Suppressor macrophage treated with lipopolysaccharide for 1 hour (primary cell): ENCODE measurements at places on chromosomes 6 and 20.

DNA sequence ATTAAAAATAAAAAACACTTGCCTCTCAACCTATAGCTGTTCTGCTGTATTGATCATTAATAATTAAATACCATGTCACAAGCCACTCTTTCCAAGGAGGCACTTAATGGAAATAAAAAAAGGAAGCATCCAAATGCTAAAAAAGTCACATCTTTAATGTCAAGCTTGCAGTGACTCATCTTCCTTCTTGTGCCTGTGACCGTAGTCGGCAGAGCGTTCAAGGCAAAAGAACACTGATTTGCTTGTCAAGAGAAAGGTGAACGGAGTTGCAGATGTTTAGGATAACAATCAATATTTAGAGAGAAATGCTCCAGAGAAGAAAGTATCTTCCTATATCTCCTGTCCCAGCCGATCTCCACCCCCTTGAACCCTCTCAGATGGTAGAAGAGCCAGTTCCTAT, 341.0 kb upstream of the OPRM1 start:
- DNase-seq = no peak

GRCh38 chr20:16806886-16807285, 58.7 kb downstream of the OTOR start:
- no peak for DNase-seq

GRCh38 chr20:62448788-62449187, 21.4 kb upstream of the RBBP8NL start:
- no peak for DNase-seq

DNA sequence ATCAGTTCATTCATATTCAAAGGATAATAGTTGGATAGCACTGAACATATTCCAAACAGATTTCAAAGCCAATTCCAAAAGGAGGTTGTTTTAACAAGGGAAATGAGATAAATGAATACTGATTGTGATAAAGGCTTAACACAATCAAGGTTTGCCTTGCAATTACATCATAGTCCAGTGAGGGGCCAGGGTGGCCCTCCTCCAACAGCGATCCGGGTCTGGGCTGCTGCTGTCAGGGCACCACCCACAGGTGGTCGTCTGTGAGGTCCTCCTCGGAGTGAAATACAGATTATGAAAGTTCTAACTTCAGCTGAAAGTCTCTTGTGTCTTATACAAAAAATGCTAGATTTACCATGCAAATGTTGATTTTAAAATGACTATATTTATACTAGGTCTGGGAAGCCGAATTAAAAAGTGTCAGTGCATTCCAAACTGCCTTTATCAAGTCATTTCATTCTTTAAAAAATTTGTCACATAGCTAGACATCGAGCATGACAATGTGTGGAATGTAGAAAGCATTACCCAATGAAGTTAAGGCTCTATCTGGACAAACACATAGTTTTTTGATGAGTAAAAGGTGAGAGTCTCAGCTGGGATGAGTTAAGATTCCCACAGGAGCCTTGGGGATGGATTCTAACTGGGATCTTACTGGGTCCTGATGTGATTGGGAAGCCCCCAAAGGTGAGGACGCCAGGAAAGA, 65.9 kb upstream of the SLC22A23 start:
- no peak for DNase-seq

DNA sequence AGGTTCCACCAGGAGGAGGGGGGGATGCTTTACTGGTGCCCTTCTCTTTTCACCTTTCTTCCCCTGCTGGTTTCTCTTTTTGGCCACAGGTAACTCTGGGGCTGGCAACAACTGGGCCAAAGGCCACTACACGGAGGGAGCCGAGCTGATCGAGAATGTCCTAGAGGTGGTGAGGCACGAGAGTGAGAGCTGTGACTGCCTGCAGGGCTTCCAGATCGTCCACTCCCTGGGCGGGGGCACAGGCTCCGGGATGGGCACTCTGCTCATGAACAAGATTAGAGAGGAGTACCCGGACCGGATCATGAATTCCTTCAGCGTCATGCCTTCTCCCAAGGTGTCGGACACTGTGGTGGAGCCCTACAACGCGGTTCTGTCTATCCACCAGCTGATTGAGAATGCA, 4.4 kb downstream of the TUBB1 start:
- DNase-seq = no peak

- DNase-seq = no peak
Observed at GRCh38 chr6:20700375-20700774, 166.1 kb downstream of the CDKAL1 start.

DNA sequence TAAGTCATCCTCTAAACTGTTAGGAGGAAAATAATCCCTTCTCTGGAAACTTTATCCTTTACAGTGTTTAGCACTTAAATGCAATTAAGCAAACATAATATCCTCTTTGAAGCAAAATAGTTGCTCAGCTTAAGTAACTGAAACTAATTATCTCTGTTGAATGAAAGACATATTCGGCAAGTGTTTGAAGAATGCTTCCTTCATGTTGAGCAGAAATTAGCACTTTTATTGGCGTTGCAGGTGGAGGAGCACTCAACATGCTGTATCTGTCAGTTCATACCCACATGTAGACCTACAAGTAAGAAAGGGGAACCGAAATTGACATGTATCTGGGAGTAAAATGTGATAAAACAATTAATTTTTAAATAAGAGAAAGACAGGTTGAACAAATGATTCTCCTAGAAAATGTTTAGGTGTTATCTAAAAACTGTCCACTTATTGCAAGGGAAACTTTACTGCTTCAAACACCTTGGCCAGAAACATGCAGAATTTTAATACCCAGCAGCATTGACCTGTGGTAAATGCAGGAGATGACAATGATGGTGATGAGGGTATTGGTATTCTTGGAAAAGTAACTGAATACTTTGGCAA, 987.0 kb upstream of the MAP3K7 start:
- DNase-seq = no peak

DNA sequence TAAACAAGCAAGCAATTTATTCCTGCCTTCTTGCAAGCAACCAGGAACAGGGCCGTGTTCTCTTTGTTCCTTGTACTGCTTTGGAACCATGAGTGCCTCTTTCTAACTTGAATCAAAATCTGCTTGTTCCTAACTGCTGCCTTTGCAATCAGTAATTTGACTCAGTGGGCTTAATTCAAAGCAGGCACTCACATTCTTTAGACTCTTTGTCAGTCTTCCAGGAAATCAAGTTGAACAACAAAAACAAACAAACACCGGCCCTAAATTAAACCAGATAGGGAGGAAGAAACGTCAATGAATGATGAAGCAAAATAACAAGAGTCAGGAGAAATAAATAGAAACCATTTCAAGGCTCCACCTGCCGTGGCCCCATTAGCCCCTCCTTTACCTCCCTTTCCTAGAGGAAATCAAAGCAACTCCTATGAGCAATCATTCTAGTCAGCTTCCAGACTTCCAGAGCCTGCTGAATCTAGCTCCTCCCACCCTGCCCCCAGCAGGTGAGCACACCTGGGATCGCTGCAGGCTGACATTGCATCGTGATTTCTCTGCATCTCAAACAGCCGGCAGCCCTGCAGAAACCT, 582.2 kb upstream of the FLRT3 start:
- DNase-seq = no peak

DNA sequence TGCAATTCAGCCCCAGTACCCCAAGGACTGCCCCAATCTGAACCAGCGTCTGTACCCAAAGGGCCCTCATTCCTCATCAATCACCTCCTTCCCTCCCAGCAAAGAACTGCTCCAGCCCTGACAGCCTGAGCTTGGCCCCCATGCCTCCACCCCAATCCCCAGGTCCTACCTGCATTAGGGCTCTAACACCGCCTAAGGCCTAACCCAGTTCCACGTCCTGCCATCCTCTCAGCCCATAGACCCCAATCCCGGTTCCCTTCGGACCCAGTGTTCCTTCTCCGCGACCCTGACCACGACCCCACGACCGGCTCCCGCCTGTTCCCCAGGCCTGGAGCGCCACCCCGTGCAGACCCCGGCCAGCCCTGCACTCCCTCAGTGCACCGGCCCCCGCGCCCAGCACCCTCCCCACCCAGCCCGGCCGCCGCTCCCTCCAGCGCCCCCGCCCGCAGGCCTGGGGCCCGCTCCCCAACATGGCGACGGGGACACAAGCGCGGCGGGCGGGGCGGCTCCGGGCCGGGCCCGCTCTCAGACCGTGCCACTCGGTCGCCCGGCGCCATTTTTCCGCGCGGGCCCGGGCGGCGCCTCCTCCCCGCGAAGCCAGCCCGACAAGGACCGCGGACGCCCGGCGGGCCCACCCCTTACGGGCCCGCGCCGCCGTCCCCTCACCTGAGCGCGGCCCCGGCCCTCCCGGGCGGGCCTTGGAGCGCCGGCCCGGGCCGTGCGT, 483 bp downstream of the NCOA6 start:
- peak; percentile 80 for DNase-seq

GRCh38 chr6:106452628-106453027, 92.1 kb downstream of the CRYBG1 start:
- no peak for DNase-seq

DNA sequence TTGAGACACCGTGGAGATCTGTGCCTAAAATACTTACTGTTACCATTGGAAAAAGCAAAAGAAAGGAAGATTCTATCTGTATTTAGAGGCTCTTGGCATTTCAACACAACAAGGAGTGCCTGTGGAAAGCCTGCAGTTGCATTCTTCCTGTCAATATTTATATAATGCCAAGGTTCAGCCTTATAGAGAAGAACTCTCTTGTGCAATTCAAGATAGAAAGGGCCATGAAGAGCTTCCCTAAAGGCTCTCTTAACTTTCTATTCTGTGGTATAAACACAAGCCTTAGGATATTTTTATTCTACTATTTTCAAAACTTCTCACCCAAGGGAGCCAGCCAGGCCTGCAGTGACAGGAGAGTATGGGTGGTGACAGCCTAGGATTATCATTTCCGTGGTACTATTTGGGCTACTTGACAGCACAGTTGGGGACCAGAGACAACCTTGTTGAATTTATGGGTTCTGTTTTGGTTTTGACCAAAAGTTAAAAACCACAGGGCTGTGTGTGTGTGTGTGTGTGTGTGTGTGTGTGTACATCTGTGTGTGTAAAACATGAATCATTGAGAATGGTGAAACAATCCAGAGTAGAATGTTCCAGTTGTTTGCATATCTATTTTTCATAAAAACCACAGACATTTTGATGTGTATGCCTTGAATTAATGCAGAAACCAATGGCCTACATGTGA, 700.9 kb upstream of the SLC35B3 start:
- no peak for DNase-seq

DNA sequence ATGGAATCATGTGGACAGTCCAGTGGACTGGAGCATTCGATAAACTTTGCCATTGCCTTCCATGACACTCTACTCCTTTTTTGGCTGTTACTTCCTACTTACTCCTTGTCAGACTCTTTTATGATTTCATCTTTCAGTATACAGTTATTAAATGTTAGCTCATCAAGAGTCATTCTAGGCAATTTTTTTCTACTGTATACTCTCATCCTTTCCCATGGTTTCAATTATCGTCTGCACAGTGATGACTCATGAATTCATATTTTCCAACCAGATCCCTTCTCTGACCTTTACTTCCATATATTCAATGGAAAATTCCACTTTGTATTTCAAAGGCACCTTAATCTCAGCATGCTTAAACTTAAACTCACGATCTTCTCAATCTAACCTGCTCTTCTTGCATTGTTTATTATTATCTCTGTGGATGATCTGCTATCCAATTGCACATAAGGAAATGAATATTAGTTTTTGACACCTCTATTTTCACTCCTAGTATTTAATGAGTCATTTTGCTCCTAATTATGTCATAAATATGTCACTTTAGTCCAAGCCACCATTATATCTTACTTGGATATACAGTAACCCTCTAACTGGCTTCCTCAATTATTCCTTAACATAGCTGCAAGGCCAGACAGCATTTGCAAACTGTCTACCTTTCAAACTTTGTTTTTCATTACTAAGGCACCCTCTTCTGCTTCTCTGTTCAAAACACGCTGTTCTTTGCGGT, 427.5 kb downstream of the PHF3 start:
- no peak for DNase-seq

DNA sequence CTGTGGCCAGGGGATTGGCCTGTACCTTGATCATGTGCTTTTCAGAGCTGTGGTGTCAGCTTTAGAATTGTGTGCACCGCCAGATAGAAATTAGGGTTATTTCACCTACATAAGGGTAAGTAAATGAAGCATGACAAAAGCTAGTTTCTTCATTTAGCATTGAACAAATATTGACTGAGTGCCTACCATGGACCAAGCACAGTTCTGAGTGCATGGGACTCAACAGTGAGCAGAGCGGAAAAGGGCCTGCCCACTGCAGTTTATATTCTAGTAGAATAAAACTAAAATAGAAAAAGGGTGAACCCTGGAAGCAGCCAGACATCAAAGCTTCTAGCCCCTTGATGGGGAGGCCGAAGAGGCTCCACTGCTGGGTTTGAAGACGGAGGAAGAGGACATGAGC, 25.6 kb downstream of the ECT2L start:
- no peak for DNase-seq

DNA sequence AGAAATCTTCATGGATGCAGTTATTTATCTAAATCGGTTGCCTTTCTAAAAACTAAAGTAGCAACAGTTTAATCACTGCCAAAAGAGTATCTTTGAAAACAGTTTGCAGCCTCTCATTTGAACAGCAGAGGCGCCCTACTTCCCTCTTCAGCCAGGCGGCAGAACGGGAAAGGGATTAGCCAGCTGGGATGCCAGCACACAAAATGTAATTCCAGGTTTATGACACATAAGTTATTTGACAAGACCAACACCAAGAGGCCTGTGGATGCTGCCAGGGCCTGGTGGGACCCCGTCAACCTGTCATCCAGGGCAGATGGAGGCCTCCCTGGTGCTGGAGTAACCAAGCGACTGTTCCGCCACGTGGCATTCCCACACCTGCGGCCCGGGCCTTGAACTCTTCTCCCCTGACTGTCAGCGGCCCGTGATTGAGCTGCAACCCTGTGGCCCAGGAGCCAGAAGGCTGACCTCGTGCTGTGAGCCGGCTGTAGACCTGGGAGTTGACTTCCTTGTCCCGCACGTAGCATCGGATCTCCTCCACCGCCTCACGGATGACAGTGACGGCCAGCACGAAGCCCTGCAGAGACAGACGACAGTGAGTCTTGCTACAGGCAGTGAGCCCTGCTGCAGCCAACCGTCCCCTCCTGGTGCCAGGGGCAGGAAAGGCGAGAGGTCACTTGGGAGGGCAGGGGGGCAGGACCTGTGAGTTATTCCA, 55.5 kb downstream of the ATP9A start:
- no peak for DNase-seq

GRCh38 chr6:141988954-141989705, 143.6 kb upstream of the GJE1 start:
- peak; percentile 37 for DNase-seq

GRCh38 chr20:58231683-58232082, 3.2 kb upstream of the ANKRD60 start:
- DNase-seq = no peak

- DNase-seq = no peak
Observed at GRCh38 chr20:16553101-16553500, 20.1 kb downstream of the KIF16B start.

DNA sequence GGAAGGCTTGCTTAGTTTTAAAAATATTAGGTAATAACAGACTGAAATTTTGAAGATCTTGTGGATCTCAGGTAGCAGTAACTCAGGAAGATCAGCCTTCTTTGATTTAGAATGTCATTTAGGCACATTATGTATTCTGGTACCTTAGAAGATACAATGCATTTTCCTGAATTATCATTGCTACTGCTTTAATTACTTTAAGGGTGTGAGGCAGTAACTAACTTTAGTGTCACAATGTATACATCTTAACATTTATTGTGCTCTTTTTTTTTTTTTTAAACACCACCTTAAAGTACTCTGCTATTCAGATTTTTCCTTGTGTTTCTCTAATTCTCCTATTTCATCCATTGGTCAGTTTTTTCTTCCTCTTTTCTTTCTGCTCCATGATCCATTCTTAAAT, 13.3 kb downstream of the MAPK14 start:
- no peak for DNase-seq
